Bronchial epithelial cell (primary cell): ENCODE measurements at places on chromosomes 3 and 15. TPM values are rescaled to one million over a fixed set of nuclear protein-coding genes. Genes with fewer than 3 reads are reported as not detected.

Gene ZNF662
- total RNA-seq = 1.0 and 1.3 TPM in 2 replicates

Gene RETNLB
- not detected in 2 replicates for total RNA-seq

Gene PLOD2
- total RNA-seq = 36.6 and 45.3 TPM in 2 replicates

Gene CD96
- not detected in 2 replicates for total RNA-seq

Gene KCNMB3
- 0.38 and 1.1 TPM in 2 replicates for total RNA-seq

Gene DNASE1L3
- 2.3 TPM in 1 of 2 replicates, not detected in the other for total RNA-seq

Gene FOXL2
- total RNA-seq = 0.26 and 0.51 TPM in 2 replicates

DNA sequence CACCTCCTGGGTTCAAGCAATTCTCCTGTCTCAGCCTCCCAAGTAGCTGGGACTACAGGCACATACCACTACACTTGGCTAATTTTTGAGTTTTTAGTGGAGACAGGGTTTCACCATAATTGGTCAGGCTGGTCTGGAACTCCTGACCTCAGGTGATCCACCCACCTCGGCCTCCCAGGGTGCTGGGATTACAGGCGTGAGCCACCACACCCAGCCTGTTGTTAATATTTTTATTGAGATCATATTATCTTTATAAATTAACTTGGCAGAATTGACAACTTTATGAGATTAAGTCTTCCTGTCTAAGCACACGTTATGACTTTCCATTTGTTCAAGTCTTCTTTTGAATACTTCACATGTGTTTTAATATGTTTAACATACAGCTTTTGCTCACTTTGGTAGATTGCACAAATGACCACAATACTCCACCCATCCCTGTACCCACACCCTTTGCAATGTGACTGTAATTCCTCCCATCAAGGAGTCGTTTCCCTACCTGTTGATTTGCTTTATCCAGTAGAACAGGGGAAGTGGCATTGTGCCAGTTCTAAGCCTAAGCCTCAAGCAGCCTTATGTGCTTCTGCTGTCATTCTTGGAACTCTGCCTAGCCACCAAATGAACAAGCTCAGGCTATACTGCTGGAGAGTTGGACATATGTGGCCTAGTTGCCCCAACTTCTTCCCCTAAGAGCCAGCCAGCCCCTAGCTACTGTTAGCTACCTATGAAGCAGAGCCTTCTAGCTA lies 8.2 kb downstream of the XYLB start:
- DNase-seq = peak; percentile 66

DNA sequence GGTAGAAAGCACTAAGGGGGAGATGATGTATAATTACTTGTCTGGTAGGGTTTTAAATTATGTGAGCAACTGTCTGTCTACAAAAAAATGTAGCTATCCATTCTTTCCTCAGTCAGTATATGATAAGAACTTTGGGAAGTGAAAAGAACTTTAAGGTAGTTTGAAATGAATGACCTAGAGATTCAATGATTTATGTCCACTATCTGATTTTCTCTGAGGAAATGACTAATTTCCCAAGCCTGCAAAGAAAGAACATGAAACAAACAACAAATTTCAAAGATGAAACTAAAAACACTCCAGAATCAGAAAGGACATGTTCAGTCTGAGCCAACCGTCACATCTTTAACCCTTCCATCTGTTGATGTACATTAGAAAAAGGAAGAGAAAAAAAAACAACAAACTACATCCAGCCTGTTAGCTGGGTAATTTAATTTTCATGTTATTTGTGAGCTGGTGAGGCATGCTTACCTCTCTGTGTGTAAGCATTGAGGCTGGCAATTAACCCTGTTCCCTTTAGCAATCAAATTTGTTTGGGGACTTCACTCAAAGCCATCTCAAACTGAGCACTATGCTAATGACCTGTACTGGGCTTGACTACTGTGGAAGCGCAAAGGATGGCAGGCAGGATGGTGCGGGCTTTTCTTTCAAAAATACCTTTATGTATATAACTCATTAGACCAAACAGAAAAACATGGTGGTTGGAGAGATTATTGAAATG lies 220.1 kb downstream of the TUSC7 start:
- DNase-seq = peak; percentile 35

- DNase-seq = no peak
Observed at GRCh38 chr3:121997372-121997771, 24.7 kb downstream of the ILDR1 start.

DNA sequence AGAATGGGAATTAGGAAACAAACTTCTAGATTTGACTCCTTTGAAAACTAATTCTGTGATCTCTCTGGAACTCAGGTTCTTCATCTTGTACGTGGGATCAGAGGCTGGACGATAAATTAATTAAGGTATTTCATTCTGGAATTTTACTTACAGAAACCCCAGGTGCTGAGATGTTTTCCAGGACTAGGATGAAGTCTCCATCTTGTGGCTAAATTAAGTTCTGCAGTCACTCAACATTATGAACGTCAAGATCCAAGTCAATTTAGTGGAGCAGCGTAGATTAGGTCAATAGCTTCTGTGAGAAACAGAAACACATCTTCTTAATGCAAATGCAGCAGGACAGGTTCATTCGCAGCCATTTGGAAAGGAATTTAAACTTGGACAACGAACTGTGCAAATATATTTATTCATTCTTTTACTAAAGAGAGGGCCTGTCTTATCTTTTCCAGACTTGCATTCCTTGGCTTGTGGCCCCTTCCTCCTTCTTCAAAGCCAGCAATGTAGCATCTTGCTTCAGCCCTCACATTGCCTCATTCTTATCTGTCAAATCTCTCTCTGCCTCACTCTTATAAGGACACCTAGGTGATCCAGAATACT lies 26.7 kb upstream of the TMC3 start:
- peak; percentile 68 for DNase-seq

- DNase-seq = no peak
Observed at GRCh38 chr3:172511783-172512762, 11.2 kb downstream of the TNFSF10 start.

- no peak for DNase-seq
Observed at GRCh38 chr3:12583280-12583679, 26.4 kb downstream of the MKRN2 start.

DNA sequence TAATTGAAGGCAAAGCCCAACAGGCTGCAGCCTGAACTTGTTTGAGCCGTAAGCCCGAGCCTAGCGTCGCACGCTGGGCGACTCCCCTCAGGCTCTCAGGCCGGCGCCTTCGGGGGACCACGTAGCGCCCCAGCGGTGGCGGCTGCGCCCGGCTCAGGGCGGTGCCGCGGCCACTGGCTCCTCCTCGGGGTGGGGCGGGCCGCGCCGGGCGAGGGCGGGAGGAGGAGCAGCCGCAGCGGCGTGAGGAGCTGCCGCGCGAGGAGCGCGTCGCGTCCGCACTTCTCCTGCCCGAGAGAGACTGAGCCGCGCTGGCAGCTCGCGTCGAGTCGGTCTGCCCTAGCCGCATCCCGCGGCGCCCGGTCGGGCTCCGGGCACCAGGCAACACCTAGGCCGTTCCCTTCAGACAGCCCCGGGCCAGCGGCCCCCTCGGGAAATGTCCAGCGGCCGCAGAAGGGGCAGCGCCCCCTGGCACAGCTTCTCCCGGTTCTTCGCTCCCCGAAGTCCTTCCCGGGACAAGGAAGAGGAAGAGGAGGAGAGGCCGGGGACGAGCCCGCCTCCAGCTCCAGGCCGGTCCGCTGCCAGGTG lies at the start of gene CRYBG3:
CRYBG3 (plus strand) TSS at position 238 of the 585 bp plus-strand sequence; CDS start at position 434, 196 bp downstream.
- DNase-seq = peak; percentile 64

GRCh38 chr3:142652826-142653292 lies 56.7 kb downstream of the PLS1 start:
- no peak for DNase-seq

- peak; percentile 55 for DNase-seq
Observed at GRCh38 chr3:109532257-109533216, 195.2 kb upstream of the DPPA4 start.

DNA sequence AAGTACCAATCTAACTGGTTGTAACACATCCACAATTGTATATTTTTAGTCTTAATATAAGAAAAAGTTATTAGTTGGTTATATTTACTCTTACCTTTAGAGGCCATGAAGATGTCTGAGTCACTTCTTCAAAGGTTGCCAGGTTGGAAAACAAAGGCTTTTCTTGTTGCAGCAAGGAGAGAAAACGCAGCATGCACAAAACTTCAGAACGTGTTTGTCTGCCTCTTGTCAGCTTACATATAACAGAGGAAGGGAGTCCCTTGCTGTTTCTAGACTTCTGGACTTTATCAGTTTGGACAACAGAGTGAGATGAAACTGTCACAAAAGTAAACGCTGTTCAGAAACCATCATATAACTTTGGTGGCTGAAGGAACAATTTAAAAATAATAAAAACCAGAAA lies at the start of gene PLSCR5:
PLSCR5 (minus strand) TSS at position 241 of the 400 bp plus-strand sequence; CDS start at position 107, 134 bp downstream.
- peak; percentile 68 for DNase-seq

DNA sequence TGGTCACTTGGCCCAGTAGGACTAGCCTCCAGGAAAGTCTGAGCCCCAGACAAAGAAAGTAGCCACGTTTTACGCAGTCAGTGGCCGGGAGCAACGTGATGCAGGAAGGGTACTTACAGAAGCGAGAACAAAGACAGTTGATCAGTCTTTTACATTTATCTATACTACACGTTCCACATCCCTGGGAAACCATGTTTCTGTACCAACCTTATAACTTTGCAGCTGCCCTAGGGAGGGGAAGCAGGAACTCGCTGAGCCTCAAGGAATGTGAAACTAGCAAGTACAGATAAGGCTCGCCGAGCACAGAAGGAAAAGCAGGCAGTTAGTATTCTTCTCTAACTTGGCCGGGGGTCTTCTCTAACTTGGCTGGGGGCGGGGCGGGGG lies 3.4 kb upstream of the KNL1 start:
- DNase-seq = no peak

DNA sequence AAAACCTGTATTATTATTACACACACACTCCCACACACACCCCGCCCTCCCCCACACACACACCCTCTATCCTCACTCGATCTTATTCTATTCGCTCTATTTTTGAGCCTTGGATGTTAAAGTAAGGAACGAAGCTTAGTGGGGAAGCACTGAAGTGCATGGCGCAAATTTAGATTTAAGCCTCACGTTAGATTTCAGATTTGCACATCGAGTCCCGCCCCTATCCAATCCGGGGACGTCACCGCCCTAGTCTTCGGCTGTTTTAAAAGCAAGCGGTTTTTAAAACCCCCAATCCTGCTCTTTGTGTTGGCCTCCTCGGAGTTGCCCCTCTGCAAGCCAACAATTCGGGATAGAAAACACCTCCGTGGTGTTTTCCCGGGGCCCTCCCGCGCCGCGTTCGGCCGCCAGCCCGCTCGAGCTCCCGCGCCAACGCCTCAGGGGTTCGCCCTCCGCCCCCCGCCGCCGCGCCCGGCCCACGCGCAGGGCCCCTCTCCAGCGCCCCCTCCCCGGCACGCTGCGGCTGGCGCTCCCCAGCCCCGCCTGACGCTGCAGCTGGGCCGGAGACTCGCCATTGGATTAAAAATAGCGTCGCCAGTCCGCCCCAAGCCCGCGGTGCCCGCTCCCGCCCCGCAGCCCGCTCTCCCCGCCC lies at the start of gene USP13:
USP13 (plus strand) TSS at position 594 of the 649 bp plus-strand sequence. CDS start 186 bp downstream, outside the sequence.
- peak; percentile 45 for DNase-seq

- peak; percentile 63 for DNase-seq
Observed at GRCh38 chr3:20066850-20067617, 26.8 kb downstream of the KAT2B start.

DNA sequence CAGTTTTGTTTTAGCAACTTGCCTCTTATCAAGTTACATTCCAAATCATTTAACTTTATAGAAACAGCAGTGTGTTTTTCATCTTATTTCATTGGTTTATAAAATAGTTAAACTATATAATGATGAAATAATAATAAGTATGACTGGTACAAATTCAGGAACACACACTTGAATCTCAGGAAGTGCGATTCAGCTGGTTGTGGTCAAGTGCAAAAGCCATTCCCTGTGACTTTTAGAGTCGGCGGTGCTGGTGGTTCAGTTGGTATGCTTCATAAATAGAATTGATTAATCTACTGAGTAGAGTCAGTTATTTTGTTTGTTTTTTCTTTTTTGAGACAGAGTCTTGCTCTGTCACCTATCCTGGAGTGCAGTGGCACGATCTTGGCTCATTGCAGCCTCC lies 22.7 kb downstream of the SACM1L start:
- no peak for DNase-seq

- no peak for DNase-seq
Observed at GRCh38 chr3:34363881-34364280, 565.5 kb downstream of the PDCD6IP start.

GRCh38 chr3:8857720-8858367 lies 88.4 kb upstream of the OXTR start:
- DNase-seq = no peak

GRCh38 chr3:114449271-114450007 lies 155.6 kb downstream of the TIGIT start:
- DNase-seq = peak; percentile 70

GRCh38 chr3:130933801-130934345 lies 40.0 kb downstream of the ATP2C1 start:
- no peak for DNase-seq

DNA sequence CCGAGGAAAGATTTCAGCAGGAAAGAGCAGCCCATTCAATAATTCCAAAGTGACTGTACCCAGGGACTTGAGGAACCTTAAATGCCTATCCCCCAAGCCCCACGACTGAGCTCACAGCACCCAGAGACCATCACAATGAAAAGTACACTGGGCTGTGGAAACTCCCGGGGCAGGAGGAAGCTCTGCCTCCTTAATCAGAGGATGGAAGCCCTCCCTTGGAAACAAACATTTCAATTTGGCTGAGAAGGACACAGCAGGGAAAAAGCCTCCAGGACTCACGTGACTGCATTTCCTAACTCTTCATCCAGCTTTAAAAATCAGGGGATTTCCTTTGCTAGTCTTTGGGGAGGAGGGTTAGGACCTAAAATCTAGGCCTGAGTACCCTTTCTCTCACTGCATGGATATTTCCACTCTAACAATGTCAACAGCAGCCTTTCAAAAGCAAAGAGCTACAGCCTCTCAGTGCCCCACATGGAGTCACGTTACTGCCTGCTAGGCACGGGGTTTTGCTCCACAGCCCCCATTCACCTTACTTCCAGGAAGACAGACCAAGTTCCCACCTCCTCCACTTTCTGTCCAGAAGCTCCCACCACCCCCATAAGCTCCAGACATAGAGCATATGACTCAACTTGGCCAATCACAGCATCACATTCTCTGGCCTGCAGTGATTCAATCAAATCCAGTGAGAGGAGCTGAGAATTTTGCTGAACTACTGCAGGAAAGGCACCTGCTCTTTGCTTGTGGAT lies 68.9 kb upstream of the WNT5A start:
- no peak for DNase-seq
